ENCODE measurements at places on chromosomes 2 and 18.

- DNase-seq: peak; percentile 47
Observed at GRCh38 chr18:31206787-31207381, 44.2 kb upstream of the DSC1 start.

DNA sequence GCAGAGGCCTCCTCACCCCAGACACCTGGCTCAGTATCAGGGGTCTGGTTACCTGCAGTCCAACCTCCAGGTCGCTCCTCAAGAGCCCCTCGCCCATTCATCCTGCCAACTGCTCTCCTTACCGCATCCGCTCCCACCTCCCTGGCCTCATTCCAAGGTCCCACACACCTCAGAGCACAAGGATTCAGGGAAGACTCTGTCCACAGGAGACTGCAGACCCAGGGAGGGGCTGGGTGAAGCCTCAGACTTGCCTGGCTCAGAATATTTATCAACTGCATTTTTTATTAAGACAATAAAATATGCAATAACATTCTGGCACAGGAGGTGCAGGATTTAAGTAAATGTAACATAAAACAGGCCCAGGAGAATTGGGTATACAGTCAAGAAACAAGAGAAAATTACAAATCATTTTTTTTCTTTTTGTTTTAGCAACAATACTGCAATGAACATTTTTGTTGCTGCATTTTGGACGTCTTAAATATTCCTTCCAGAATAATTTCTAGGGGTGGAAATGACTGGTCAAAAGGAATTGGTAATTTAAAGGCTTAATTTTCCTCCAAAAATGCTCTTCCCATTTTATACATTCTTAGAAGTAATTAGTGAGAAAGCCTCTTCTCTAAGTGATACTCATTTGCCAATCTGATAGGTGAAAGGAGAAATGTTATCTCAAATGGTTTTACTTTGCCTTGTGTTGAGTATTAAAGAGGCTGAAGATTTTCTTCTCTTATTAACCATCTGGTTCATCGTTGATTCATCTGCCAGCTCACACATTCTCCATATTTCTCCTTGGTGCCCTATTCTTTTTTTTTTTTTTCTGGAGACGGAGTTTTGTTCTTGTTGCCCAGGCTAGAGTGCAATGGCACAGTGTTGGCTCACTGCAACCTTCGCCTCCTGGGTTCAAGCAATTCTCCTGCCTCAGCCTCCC lies 42.5 kb downstream of the TEX44 start:
- DNase-seq: peak; percentile 59

DNA sequence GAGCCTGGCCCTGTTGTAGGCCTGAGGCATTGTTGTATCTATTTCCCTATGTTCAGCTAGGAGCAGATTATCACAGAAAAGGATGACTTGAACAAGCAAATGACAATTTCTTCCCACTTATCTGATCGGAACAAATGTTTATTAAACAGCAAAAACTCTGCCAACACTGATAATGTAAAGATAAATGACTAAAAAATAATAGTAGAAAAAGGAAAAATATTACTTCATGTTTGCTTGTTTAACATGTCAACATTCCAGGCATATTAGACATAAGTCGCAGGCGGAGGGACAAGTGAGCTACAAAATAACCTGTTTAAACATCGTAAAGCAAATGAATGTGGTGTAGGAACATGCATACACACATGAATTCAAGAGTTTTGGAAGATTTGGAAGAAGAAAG lies 257.9 kb downstream of the TMX3 start:
- peak; percentile 17 for DNase-seq

DNA sequence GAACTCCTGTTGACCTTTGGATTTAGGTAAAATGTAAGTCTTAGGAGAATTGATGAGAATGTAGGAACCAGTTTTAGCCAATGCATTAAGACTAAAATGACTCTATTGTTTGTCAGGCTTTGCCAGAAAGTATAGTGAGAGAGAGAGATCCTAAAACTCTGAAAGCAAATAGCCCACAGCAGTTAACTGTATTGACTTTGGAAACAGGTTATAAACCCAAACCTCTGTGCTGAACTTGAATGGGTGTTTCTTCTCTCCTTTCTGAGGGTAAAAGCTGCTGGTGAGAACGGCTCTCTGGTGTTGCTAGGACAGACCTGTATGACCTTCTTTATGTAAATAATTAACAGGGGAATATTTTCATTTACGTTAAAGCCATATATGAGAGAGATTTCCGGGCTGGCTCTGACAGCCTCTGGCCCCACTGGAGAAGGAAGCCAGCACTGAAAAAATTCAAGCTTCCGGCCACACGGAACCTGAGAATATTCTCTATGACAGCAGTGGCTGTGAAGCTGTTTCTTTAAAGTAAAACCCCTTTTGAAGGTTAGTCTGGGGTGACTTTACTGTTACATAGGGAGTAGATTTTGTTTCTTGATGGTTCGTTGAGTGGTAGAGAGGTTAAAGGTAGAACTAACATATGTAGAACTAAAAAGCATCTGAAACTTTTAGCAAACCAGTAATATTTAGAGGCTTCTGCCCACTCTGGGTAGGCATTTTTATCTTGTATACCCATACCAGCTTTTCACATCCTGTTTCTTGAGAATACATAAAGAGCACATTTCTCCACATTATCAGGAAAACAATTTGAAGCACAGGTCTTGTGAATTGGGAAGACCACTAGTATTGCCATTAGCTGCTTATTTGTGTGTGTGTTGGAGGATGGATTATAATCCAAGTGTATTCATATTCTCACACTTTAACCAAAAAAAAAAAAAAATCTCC lies 123.8 kb downstream of the SPTBN1 start:
- no peak for DNase-seq

- DNase-seq: no peak
Observed at GRCh38 chr18:50644146-50644545, 84.3 kb downstream of the MAPK4 start.

DNA sequence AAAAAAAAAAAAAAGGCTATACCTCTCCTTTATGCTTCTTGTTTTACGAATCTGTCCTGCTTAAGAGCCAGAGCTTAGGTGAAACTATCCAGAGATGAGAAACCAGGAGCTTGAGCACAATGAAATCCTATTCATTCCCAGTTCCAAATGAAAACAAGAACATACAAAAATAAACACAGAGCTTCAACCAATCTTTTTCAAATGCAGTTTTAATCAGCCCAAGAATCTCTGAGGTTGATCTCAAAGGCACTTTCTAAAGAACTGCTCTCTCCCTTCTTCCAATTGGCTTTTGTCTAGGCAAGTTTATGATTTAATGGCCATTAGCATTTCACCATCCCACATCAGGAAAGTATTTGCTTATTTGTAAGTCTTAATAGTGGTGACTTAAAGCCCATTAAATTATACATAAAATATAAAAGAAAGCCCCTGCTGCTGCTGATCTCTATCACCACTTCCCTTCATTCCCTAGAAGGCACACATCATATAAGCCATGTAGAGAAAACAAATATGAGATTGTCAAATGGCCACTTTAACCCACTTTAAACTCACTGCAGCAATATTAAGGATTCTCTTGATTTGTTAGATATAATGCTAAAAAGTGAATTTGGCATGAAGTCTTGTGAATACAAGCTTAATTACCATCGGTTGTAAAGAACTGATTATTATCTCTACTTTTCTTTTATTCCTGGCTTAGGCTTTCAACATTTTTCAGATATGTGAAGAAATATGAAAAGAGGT lies 29.3 kb upstream of the SCN9A start:
- DNase-seq: peak; percentile 3

DNA sequence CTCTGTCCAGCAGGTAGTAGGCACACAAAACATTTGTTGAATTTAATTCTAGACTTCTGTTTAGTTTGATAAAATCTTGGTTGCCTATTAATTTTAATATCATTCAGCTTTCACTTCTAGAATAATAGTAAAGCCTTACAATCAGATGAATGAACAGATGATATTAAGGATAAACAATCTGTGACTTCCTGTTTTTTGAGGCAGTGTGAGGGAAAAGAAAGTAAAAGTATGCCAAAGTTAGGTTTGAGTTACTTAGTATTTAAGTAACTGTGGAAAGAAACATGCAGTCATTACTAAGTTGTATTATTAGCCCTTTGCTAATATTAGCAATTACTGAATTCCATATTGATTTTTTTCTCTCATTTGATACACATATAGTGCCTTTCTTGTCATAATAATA lies 31.5 kb downstream of the EPB41L5 start:
- DNase-seq: no peak

GRCh38 chr18:76274468-76275289 lies 220.4 kb downstream of the ZNF516 start:
- DNase-seq: no peak

DNA sequence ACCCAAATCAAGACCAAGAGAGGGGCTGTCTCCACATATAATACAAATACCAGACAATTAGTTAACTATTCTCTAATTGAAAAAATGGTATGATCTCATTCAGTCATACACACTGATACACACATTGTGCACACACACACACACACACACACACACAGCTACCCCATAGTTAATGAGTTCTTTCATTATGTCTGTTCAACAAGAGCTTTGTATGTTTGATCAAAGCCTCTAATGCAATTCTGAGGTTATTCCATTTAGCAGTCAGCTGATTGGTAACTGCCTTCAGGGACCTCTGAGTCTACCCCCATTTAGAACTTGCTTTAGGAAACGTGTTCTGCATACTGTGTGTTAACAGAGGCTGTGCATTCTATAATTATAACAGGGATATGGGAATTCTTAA lies 741.4 kb upstream of the LRRTM4 start:
- DNase-seq: no peak
